ENCODE measurements at places on chromosomes 3 and 15. TPM values are rescaled to one million over a fixed set of nuclear protein-coding genes. Genes with fewer than 3 reads are reported as not detected.

The NAALADL2 gene
- total RNA-seq, result 12.5 TPM

DNA sequence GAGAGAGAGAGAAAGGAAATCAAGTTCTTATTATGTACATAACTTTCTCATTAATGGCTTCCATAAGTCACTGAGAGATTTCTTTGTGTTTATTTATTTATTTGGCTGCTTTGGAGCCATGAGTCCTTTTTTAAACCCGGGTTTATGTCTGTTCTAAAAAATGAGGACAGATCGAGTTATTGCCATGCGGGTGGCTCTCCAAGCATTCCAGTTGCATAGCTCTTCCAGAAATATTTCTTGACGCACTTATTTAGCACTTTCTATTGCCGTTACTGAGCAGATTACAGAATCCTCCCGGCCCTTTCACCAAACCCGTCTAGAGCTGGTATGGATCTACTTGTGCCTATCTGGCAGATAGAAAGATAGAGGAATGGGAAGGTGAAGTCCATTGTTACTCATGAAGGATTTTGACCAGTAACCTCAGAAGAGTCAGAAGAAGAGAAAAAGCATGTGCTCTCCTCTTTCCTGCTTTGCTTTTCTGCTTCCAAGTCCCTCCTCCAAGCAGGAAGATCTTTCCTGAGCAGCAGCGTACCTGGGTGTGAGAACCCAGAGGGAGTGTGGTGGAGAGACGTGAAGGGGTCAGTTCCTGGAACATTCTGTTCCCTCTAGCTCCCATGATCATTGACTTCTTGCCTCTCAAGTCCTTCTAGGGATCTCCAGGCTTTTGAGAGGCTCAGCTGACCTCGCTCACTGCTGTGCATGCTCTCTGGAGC, 112.8 kb downstream of the LPP start:
- DNase-seq, result no peak

The C3orf38 gene
- 22.6 TPM for total RNA-seq

DNA sequence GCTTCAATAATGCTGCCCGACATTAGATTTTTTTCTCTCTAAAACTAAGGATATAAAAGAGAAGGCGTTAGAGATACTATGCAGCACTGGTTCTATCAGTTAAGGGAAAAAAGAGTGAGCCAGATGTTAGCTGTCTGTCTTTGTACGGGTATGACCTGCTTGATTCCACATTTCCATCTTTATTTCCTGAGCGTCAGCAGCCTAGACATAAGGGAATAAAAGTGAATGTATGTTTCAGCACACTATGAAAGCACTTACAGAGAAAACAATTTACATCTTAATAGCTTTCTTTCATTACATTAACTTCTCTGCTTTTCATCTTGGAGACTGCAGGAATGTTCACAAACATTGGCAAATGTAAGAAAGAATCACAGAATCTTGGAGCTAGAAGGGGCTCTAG, 319.3 kb downstream of the CTNNB1 start:
- no peak for DNase-seq

- no peak for DNase-seq
Observed at GRCh38 chr3:8421267-8421666, 80.4 kb upstream of the LMCD1 start.

The PLS1 gene
- 1.2 TPM for total RNA-seq

DNA sequence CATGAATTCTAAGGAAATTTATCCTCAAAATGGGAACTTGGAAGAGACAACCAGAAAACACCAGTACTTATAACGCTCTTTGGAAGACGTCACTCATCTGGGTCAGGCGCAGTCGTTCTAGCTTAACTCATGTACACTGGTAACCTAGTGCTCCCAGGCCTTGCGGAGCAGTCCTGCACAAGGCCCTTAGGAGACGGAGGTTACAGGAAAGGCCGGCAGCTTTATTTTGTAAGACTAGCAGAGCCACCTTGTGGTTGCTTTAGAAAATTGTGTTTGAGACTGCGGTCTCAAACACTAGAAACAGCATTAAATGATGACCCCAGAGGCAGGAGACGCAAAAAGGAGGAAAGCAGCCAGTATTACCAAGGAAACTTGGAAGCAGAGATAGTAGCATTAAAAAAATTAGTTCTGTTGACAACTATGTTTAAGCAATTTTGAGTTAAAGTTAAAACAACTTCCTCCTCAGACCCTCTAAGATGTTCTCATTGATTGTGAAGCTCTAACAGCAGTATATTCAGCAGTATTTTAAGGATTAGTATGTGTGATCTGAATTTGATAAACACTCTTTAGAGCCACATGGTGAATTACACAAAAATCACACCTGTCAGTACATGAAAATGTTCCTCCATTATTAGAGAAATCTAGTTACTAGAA, 141.9 kb upstream of the C2CD4B start:
- DNase-seq, result no peak

The UPK1B gene
- total RNA-seq, result not detected

DNA sequence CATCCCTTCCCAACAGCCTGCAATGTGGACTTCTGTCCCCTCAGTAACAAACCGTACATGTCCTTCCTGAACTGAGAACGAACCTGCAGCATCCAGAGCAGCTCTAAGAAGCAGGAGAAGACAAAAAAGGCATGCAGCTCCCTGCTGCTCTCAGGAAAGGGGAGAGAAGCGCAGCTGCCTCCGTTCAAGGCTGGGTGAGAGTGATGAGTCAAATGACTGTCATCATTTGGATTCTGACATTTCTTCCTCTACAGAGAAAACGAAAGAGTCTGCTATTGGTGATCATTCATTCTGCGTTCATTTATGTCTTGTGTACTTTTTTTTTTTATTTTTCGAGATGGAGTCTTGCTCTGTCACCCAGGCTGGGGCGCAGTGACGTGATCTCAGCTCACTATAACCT, 677.8 kb downstream of the FHIT start:
- no peak for DNase-seq

Measured in mesenteric fat pad (tissue), 1 donor.